Stimulated activated CD4-positive, alpha-beta T cell treated with anti-CD3 and anti-CD28 coated beads, Interleukin-4, amount 100 ng/mL, for 24 hours (primary cell): ENCODE measurements at places on chromosomes 6 and 20.

DNA sequence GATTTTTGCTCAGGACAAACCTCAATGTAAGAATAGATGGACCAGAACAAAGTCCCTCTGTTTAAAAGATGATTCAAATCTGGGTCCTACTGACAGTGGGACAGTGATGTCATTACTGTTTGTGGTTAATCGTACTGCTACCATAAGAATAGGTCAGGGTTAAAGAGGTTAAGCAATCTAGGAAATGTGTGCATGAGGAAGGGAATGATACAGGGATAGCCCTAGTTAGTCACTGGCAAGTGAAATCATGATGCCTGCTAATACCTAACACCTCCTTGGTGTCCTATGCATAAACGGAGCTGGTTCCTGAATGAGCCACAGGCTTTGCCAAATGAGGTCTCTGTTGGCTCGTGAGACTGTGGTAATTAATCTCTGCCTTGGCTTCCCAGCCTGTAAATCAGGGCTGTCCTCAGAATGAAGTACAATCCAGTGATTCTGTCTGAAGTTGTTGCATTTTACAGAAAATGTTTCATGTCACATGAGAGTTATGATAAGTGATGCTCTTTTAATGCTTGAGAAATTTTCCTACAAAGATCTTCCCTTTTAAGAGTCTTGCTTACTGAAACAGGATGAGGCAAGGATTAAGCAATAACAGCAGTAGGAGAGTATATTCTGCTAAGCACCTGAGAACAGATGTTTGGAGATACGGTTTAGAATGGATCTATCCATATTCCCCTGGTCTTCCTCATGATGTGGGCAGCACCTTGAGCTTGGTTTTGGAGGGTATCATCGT is 3.8 kb downstream of the MEP1A start:
- DNase-seq: no peak

DNA sequence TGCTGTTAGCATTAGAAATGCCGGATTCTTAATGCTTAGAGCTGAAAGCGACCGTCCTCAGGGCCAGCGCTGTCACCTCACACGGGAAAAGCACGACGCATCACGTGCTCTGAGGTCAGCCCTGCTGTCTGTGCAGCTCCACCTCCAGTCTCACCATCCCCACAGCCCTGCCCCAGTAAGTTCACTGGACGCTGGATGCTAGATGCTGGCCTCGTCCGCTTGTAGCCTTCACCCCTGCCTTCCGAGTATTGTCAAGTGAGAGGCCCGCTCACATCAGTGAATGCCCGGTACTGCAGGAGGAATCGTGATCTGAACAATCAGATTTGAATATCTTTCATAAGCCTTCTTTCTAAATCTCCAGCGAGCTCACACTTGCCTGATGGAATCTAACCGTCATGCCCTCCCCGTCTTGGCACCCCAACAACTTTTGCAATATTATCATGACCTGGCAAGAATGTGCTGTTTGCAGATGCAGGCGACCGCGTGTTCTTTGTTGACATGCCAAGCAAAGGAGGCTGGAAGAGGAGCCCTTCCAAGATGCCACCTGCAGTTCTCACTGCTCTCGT is 64.9 kb downstream of the DLL1 start:
- DNase-seq: no peak

GRCh38 chr6:40947876-40948526 is 91.0 kb downstream of the UNC5CL start:
- no peak for DNase-seq

DNA sequence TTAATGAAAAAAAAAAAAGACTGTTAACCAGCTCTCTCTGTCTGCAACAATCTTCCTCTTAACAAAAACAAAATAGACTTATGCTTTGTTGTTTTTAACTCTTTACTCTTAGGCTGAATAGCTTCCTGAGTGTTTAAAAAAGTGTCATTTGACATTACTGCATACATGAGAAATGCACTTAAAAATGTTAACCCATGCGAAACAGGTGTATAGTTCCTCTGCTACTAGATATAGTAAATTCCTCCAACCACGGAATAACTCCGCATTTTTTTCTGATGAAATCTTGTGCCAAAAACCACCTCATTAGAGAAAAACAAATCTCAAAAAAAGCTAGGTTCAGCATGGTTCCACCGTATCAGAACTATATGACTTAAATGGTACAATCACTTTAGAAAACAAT is 426.0 kb downstream of the ADGRB3 start:
- DNase-seq: no peak

GRCh38 chr6:111445861-111446267 is 37.2 kb downstream of the REV3L start:
- DNase-seq: no peak

DNA sequence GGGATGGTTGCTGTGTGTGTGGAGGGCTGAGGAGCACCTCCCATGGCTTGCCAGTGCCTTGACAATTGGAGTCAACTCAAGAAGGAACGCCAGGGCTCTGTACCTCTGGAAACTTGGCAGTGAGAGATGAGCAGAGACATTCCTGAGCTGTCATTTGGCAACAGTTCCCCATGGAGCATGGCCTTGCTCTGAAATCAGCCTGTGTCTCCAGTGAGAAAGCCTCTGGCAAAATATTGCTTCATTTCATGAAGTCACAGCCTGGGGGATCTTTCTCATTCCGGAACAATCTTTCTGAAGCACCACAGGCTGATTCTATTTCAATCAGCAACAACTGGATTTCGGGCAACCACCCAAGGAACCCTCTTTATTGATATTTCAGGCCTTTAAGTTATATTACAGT is 52.2 kb upstream of the FNDC1 start:
- no peak for DNase-seq

DNA sequence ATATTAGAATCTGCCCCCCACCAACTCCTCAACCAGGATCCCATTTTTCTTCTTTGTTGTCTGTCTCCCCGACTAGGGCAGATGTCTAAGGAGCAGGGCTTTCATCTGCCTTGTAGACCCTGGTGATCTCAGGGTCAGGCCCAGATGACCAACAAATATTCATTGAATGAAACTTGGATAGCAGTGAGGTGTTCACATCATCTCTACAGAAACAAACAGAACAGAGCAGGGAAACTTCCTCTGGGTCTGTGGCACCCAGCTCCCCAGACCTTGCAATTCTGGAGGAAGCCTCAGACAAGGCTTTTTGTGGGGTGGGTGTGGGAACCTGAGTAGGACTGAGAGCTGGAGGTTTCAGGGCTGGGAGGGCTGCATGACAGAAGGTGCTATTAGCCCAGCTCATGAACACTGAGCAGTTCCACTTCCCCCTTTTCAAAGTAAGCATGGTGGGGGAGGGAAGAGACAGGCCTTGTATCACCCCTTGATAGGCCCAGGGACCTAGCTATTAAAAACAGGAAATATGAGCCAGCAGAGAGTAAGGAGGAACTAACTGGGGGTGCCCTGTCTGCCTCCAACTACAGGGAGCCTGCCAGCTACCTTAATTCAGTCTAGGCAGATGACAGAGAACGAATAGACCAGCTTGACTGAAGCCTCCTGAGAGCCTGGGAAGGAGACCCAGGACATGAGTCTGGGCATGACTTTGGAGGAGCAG is 37.3 kb upstream of the TOP1 start:
- peak; percentile 14 for DNase-seq

- no peak for DNase-seq
These were observed 96.1 kb downstream of the PPP1R14C start for GRCh38 chr6:150238846-150239407.

DNA sequence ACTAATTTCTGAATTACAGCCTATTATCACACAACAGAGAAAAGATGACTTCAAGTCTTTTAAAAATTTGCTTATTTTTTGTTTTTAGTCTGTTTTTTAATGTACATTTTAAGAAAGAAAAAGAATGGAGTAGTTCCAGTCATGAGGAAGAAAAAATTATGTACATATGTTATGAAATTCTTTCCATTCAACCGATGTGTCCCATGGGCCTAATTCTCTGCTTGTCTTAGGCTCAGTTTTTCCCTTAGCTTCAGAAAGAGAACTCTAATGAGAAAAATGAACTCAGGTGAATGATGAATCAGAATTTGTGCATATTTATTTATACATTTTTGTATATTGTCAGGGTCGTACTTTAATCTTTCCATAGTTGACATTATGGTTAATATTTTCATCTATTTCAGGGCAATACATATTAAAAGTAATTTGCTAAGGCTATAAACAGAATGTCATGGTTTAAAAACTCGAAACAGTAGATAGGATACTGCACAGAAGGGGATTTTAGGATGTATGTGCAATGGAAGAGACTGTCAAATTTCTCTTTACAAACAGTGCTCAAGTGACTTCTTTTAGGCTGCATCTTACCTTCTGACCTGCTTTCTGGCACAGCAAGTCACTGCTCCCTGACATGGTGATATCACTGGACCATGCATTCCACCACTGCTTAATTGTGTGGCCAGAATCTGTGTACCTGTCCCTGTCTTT is 153.1 kb downstream of the EPHA7 start:
- DNase-seq: no peak

DNA sequence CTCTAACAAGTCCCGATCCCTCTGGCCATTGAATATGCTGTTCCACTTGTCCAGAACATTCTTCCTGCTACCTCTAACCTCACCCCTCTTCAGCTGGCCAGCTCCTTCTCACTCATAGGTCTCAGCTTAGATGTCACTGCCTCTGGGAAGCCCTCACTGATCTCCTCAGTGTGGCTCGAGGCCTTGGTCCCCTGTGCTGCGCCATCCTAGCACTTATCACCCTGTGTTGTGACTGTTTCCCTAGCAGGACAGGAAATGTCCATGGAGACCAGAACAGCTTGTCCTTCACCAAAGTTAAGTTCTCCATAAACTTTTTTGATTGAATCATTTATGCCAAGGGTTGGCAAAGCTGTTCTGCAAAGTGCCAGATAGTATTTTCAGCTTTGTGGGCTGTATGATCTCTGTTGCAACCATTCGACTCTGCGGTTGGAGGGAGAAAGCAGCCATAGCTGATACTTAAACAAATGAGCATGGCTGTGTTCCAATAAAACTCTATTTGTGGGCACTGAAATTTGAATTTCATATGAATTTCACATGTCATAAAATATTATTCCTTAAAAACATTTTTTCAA is 6.5 kb upstream of the BNIP5 start:
- DNase-seq: no peak

DNA sequence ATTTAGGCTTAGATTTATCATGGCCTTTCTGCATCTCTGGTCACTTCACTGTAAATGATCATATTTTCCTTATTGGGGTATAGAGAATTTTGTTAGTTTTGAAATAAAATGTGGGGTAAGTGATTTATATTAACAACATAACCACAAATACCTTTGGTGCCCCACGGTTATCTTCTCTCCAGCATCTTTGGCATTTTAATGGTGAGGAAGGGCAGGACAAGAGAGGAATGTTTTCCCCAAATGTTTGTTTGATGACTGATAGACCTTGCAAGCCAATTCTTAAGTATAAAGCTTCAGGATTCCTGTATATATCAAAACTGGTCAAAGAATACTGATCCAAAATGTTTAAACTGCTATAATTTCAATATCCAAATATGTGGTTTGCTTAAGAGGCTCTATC is 171.6 kb upstream of the SMLR1 start:
- DNase-seq: no peak

DNA sequence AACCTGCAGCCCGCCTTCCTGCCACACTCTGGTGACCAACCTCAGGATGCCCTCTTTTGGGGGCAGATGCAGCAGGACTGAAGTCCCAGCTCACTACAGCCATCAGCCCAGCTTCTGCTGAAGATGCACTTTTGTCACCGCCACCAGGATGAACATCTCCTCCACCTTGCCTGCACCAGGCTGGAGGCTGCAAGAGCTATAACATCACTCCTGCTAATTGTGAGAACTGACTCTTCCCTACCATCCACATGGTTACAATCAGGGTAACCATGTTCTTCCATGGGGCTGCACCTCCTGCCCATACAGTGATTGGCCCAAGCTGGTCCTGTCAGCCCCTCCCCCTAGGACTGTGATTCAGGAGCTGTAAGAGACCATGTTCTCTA is 2.0 kb upstream of the ACTL10 start:
- DNase-seq: no peak

DNA sequence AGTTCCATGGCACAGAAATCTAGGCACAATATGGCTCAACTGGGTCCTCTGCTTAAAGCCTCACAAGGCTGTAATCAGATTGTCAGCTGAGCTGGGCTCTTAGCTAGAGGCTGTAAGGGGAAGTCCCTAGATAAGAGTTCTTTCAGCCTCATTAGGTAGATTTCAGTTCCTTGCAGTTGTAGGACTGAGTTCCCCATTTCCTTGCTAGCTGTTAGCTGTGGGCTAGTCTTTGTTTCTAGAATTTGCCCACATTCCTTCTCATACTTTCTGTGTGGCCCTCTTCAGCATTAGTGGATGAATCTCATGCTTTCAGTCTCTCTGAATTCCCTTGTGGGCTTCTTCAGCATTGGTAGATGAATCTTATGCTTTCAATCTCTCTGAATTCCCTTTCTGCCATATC is 71.0 kb upstream of the MRAP2 start:
- no peak for DNase-seq

GRCh38 chr20:49354673-49355072 is 76.8 kb upstream of the ZNFX1 start:
- no peak for DNase-seq

GRCh38 chr6:96755096-96755495 is 82.2 kb downstream of the GPR63 start:
- no peak for DNase-seq

DNA sequence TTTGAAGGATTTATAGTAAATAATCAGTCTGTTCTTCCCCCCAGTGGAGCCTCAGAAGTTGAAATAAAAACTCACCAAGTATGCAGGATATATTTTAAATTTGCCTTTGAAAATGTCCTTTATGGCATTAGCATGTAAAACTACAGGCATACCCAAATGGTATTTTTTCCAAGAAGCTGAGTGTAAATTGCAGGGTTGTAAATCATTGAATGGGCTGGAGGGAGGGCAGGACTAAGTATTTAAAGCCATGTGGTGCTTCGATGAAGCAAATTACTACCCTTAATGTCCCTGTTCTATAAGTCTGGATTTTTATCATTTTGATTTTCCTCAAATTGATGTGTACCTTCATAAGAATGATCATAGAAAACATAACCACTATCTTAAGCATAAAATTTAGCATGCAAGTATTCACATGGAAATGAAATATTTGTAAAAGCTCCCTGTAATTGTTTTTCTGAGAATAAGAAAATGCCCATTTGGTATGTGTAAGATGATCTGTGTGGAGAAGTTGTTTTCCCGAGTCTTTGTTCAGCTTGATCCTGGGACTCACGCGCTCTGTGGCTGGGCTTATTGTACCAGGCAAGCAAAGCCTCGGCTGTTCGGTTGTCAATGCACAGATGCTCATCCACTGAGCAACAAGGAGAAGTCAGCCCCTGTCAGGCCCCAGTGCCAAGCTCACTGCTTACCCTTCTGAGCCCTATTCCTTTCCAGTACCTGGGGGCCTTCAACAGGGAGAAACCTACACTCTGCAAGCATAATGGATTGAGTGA is 66.7 kb downstream of the CD164 start:
- no peak for DNase-seq

GRCh38 chr6:84466511-84466910 is 239.1 kb upstream of the CEP162 start:
- no peak for DNase-seq
